ENCODE measurements at places on chromosomes 5 and 9.
A peak's percentile ranks its signal among the peaks of the same experiment; 100 is the strongest.

DNA sequence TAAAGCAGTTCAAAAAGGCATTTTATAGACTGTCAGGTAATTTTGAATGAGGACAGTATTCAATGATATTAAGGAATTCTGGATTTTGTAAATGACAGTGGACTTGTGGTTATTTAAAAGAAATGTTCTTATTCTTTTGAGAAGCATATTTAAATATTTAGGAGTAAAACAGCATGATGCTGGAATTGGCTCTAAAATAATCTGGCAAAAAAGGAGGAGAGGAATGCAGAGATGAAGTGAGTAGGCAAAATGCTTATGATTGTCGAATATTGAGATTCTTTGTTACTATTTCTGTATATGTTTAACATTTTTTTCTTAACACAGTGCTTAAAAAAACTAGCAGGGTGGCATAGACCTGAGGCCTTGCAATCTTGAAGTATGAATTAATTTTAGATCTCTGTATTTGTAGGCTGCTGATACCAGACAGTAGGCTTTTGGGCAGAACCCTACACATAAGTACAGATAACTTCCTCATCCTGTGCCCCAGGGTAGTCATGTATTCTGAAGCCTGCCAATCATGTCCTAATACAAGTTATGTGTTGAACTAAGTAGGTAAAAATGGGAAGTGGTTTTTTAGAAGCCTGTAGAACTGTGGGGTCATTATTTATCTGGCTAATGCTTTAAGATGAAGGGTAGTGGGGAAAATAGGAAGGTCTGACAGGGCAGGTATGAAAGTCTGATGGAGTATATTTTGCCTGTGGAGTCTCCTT is 9.4 kb downstream of the CD180 start:
- DNase-seq: no peak

GRCh38 chr5:88094403-88094802 is 174.2 kb downstream of the TMEM161B start:
- no peak for DNase-seq

DNA sequence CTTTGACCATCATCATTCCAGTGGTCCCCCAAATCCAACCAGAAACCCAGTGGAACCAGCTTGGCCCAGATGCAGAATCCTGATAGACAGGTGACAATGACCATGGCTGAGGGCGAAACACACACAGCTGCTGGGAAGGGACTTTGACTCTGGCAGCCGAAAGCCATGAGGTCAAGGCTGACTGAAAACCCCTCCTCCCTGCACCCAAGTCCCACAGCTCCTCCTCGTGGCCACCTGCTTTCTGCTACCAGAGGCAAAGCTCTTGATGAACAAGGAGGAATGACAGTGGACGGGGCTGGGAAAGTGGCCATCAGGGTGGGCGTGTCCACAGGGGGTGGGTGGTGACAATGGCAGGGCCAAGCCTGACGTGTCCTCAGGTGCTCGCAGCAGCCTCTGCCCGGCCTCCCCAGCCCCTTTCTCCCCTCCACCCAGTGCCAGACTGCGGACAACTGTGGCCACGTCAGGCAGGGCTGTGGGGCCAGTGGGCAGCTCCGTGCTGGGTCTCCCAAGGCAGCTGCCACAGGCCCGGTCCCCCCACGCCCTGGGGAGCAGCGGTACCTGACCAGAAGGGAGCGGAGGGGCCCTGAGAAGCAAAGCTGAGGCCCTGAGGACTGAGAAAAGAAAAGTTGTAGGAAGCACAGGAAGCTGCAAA is 30.8 kb upstream of the SARDH start:
- no peak for DNase-seq

GRCh38 chr9:87657893-87658292 is 68.0 kb upstream of the CTSL start:
- no peak for DNase-seq

GRCh38 chr9:92190536-92190790 is 75.2 kb upstream of the SPTLC1 start:
- DNase-seq: no peak

DNA sequence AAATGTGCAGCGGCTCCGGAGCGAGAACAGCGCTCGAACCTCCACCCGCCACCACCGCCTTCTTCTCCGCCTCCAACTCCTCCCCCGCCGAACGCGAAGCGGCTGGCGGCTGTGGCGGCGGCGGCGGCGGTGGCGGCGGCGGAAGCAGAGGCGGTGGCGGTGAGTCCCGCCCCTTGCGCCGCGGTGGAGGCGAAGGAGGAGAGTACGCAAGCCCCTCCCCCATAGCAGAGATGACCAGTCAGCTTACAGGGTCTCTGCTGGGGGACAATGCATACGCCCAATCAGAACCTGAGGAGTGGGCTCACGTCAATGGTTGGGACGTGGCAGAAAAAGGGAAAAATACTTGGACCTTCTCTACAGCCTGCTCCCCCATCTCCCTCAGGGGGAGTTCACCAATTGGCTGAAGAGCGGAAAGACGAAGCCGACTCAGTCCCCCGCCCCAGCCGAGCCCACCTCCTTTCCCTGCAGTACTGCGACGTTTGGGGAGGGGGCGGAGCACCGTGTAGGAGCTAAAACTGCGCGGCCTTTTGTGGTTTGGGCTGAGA is at the start of gene PJA2:
Gene PJA2 (minus strand): TSS at position 131 of the 545 bp plus-strand sequence. CDS start 26,541 bp downstream, outside the sequence.
- DNase-seq: peak; percentile 99

DNA sequence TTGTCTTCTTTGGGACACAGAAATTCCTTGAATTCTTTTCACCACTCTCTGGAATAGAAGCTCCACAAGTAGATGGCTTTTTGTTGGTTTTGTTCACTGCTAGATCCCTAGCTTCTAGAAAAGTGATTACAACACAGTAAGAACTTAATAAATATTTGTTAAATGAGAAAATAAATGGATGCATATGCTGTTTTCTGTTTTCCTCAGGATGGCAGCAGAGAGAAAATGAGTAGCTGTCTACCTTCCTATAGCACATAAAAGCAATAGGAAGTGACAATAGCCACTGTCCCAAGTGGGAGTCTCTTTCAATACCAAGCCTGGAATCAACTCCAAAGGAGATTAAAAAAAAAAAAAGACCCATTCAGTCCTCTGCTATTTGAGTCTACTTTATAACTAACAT is 100.6 kb upstream of the NREP start:
- DNase-seq: no peak

- DNase-seq: no peak
Measured at GRCh38 chr9:28847331-28847730, 1274.0 kb upstream of the C9orf72 start.

- no peak for DNase-seq
Measured at GRCh38 chr5:171462928-171463861, 43.7 kb downstream of the FGF18 start.

DNA sequence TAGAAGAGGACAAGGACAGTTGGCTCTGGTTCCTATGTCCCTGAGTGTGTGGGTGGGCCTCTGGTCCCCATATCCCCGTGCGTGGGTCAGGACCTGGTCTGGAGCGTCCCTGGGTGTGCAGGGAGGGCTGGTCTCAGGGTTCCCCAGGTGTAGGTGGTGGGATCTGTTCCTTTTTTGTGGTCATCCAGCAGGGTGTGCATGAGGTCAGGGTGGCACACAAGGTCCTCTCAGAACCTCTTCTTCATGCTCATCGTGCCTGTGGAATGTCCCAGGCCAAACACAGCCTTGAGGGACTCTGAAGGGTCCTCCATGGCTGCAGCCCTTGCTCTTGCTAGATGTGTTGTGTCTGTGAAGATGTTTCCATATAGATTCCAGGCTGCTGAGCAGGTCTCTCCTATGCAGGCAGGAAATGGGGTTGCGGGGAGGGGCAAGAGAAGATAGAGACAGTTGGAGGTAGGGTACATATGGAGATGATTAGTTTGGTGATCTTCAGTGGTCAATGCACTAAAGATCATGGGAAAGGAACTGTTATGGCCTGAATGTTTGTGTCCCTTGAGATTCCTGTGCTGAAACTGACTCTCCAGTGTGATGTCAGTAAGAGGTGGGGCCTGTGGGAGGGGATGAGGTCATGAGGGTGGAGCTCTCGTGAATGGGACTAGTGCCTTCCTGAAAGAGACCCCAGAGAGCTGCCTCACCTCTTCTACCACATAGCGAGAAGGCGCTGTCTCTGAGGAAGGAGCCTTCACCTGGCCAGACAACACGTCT is 53.1 kb downstream of the NXNL2 start:
- no peak for DNase-seq

DNA sequence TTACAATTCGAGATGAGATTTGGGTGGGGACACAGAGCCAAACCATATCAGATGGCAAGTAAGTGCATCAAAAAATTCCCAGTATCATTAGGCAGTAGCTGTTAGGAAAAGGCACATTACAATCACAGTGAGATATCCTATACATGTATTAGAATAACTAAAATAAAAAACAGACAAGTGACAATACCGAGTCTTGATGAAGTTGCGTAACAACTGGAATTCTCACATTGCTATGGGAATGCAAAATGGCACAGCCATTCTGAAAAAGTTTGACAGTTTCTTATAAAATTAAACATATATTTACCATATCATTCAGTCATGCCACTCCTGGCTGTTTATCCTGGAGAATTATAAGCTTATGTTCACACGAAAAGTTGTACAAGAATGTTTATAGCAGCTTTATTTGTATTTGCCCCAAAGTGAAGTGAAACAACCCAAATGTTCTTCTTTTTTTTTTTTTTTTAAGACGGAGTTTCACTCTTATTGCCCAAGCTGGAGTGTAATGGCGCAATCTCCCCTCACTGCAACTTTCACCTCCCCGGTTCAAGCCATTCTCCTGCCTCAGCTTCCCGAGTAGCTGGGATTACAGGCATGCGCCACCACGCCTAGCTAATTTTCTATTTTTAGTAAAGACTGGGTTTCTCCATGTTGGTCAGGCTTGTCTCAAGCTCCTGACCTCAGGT is 93.1 kb upstream of the TLE1 start:
- no peak for DNase-seq

GRCh38 chr9:127847833-127848755 is 6.4 kb downstream of the ENG start:
- DNase-seq: no peak

GRCh38 chr9:110502842-110503241 is 76.7 kb downstream of the SVEP1 start:
- no peak for DNase-seq

DNA sequence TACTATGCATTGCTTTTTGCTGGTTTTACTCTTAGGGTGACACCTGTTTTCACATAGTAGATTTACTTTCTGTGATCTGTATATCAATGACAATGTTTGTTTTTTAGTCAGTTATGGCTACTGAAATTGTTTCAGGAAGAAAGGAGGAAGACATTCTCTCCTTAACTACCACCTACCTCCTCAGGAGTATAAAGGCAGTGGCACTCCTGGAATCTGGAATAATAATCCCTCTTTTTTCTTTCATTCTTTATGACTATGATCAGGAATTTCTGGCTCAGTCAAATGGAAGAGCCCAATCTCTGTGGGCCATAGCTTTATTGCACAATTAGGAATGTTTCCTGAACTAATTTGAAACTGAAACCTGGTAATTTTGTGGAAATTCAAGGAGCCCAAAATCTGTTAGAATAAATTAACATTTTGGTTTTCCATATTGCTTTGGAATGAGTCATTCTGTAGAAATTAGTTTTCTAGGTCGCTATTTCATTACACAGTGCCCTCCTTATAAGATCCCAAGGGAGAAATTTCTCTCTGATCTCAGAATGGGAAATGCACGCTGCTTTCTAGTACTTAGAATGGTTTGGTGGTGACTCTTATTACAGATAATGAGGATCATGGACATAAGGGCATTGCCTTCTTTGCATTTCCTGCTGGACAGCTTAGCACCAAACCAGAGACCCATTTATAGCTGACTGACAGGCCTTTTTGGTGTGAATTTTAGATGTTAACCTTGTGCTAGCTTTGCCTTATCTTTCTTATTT is 95.3 kb upstream of the VLDLR start:
- DNase-seq: no peak

DNA sequence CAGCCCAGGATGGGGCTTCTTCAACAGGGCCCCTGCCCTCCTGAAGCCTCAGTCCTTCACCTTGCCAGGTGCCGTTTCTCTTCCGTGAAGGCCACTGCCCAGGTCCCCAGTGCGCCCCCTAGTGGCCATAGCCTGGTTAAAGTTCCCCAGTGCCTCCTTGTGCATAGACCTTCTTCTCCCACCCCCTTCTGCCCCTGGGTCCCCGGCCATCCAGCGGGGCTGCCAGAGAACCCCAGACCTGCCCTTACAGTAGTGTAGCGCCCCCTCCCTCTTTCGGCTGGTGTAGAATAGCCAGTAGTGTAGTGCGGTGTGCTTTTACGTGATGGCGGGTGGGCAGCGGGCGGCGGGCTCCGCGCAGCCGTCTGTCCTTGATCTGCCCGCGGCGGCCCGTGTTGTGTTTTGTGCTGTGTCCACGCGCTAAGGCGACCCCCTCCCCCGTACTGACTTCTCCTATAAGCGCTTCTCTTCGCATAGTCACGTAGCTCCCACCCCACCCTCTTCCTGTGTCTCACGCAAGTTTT is 23.6 kb downstream of the PCDHGC5 start:
- DNase-seq: no peak

DNA sequence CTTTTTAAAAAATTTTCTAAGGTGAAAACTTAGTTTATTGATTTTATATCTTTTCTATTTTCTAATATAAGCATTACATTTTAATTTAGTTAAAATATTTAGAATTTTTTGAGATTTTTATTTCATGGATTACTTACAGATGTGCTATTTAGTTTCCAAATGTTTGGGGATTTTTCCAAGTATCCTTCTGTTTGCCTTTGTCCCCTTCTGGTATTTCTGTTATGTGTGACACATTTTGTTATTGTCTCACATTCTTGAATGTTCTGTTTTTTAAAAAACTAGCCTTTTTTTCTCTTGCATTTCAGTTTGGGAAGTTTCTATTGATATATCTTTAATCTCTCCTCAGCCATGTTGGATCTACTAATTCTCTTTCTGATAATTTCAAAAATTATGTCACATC is 234.9 kb downstream of the FAM170A start:
- no peak for DNase-seq

DNA sequence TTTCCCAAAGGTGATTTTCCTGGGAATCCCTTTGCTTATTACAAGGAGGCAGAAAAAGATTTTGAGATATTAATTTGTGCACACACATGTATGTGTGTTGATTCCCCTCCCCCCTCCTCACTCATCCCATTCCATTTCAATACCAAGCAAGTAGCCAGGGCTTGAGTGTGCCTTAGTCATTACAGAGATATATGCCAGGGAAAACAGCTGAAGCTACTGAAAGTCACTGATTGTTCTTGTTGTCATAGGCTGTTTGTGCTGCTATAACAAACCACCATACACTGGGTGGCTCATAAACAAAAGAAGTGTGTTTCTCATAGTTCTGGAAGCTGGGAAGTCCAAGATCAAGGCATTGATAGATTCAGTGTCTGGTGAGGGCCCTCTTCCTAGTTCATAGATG is 158.6 kb downstream of the BAAT start:
- no peak for DNase-seq

DNA sequence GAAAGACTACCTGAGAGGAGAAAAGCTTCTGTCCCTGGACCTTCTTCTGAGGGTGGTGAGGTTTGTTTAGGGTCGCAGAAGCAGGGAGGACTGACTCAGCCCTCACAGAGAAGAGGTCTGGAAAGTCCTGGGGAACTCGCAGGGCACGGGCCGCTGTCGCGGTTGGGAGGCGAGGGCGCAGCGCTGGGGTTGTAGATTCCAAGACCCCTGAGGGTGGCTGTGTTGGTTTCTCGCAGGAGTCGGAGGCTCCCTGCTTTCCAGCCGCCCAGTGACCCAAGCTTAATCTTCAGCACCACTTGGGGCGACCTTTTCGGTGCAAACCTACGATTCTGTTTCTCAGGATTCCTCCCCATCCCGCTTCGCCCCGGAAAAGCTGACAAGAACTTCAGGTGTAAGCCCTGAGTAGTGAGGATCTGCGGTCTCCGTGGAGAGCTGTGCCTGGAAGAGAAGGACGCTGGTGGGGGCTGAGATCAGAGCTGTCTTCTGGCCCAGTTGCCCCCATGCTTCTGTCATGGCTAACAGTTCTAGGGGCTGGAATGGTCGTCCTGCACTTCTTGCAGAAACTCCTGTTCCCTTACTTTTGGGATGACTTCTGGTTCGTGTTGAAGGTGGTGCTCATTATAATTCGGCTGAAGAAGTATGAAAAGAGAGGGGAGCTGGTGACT is 482 bp downstream of the SLC27A6 start:
- DNase-seq: no peak
